ENCODE measurements at places on chromosomes 7 and 10.

GRCh38 chr10:99775850-99776249 lies 6.6 kb upstream of the ABCC2 start:
- DNase-seq: peak; percentile 79

DNA sequence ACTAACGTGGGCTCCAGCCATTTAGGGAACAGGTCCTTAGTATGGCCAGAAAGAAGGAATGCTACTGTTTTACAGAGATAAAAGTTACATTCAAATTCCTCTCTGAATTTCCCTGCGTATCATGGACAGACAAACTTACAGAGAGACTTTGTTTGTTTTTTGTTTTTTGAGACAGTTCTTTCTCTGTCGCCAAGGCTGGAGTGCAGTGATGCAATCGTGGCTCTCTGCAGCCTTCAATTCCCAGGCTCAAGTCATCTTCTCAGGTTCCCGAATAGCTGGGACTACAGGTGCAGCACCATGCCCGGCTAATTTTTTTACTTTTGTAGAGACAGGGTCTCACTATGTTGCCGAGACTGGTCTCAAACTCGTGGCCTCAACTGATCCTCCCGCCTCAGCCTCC lies 64.5 kb upstream of the MPP7 start:
- no peak for DNase-seq

GRCh38 chr7:138295049-138295637 lies 164.9 kb upstream of the TRIM24 start:
- DNase-seq: no peak

DNA sequence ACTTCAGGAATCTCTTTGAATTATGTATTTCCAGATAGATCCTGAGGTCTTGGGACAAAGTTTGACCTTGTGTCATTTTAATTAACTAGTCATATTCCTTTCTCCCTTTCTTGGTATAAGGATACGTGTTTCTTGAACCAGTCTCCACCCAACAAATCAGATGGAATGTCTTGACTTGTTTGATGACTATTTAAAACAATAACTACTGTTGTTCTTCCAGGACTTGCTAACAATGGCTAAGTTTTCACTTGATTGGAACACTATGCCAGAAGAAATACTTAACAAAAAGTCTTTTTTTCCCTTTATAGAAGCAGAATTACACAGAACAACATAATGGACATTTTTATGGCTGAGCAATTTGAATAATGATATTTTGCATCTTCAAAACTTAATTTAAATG lies 43.0 kb upstream of the WIPF3 start:
- no peak for DNase-seq

- no peak for DNase-seq
Measured at GRCh38 chr7:143299346-143299745, 11.2 kb downstream of the CASP2 start.

DNA sequence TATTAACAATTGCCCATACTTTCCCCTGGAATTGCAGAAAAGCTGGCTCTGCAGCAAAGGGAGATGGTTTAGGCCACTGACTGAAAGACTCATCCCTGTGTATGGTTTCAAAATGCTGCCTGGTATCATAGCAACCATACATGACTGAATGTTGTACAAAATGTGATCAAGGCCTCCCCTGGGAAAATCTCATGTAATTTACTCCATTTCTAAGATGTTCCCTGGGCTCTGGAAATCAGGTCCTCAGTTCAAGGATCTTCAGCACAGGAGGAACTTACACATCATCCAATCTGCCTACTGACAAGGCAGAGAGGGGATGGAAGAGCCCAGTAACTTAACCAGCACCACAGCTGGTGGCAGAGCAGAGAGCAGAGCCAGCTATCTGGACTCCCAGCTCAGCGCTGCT lies 111.8 kb downstream of the JAZF1 start:
- peak; percentile 51 for DNase-seq

DNA sequence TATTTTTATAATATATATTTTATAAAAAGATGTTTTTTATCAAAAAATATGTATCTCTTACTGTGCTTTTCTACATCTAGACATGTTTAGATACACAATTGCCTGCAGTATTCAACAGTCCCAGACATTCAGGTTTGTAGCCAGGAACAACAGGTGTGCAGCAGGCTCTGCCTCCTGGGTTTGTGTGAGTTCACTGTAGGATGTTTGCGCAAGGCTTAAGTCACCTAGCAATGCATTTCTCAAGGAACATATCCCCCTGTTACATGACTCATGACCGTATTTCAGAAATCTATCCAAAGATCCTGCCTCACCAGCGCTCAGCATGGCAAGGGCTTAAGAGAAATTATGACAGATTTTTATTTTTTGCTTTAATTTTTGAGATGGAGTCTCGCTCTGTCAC lies 41.5 kb downstream of the PITRM1 start:
- DNase-seq: no peak

GRCh38 chr7:30930621-30931020 lies 19.0 kb downstream of the AQP1 start:
- DNase-seq: no peak

- peak; percentile 1 for DNase-seq
Measured at GRCh38 chr10:124003070-124003419, 90.4 kb downstream of the CHST15 start.

GRCh38 chr7:134931487-134931886 lies 54.8 kb upstream of the AGBL3 start:
- peak; percentile 39 for DNase-seq

DNA sequence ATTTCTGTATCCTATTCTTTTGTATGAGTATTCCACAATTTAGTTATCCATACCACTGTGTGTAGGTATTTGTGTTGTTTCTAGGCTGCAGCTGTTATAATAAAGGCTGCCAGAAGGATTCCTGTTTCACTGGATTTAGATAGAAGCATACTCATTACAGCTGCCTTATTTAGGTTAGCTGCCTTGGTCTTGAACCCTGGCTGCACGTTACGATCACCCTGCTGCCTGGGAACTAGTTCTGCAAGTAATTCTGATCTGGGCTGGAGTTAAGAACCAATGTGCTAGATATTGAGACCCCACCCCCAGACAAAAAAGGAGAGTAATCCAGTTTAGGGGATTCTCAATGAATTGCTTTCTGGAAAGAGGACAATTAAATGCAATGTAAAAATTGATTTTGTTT lies 43.1 kb downstream of the CCDC71L start:
- DNase-seq: no peak

GRCh38 chr7:81770728-81771223 lies 929 bp upstream of the HGF start:
- DNase-seq: no peak

GRCh38 chr7:20194343-20194995 lies 22.7 kb downstream of the MACC1 start:
- DNase-seq: no peak

DNA sequence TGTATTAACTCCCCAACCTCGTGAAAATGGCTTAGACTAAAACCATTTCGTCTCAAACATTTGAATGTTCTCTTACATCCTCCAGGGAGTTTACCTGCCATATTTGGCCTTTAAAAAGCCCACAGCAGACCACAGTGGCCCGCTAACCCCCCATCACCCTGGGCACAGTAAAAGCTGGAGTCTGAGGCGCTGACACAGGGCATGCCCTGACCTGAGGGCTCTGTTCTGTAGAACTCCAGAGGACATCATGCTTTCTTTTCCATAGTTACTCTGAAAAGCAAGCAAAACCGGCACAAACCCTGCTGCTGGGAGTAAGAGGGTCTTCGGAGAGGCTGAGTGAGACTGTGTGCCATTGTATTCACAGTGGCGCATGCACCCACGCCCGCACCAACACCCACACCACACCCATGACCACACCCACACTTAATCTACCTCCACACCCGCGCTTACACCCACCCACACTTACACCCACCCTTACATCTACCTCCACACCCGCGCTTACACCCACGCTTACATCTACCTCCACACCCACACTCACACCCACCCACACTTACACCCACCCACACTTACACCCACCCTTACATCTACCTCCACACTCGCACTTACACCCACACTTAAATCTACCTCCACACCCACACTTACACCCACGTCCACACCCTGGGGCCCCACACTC lies 32.1 kb downstream of the LRRC27 start:
- DNase-seq: peak; percentile 67

- no peak for DNase-seq
Measured at GRCh38 chr7:24455813-24456525, 117.3 kb upstream of the PALS2 start.

DNA sequence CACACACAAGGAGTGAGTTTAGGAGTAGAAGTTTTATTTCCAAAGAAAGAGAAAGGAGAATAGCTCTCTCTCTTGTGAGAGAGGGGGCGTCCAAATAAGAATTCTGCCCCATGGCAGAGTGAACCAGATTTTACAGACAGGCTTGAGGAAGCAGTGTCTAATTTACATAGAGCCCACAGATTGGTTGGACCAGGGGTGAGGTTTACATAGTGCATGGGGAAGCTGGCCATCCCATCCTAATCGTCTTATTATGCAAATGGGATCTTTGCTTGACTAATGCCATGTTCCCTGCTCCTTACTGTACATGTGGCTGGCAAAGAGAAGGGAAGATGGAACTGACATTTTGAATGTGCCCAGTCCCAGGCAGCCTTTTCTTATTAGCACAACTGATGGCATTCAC lies 60.0 kb upstream of the ACSM6 start:
- no peak for DNase-seq

DNA sequence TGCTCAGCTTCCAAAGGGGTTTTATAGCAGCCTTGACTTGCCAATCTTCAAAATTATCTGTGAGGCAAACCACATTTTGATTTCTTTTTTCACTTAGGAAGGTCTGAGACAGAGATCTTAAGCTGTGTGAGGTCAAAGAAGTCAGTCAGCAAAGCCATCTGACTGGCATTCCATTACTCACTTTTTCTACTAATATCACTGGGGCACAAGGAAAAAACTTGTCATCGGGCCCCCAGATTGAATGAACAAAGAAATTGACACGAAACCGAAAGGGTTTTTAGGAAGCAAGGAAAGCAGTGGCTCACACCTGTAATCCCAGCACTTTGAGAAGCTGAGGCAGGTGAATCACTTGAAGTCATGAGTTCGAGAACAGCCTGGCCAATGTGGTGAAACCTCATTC lies 78.5 kb upstream of the FRMD4A start:
- DNase-seq: no peak

GRCh38 chr7:41567031-41567730 lies 135.7 kb downstream of the INHBA start:
- no peak for DNase-seq

DNA sequence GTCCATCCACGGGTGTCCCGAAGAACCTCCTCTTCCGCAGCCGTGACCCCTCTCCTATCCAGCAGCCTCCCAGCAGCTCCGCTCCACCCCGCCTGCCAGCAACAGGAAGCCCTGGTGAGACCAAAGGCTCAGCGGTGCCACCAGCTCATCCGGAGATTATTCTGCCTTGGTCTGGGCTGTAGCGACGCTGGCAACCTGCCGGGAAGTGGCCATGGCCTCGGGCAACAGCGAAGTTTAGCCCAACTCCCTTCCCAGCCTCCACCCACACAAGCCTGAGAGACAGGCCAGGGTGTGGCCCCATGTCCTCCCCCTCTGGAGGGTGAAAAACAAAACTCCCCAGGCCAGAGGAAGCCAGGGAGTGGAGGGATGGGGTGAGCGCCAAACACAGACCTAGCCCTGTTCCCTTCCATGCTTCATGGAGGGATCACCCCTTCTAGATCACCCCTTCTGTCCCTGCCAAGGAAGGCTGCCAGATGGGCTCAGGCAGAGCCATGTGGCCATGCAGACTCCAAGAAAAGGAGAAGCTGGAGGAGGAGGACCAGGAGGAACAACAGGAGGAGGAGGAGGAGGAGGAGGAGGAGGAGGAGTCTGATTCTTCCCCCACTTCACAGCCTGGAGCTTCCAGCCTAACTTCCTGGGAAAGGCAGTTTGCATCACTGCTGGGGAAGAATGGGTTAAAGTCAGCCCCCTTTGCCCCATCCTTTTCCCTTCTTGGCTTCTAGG lies 918 bp downstream of the CALHM2 start:
- peak; percentile 86 for DNase-seq

DNA sequence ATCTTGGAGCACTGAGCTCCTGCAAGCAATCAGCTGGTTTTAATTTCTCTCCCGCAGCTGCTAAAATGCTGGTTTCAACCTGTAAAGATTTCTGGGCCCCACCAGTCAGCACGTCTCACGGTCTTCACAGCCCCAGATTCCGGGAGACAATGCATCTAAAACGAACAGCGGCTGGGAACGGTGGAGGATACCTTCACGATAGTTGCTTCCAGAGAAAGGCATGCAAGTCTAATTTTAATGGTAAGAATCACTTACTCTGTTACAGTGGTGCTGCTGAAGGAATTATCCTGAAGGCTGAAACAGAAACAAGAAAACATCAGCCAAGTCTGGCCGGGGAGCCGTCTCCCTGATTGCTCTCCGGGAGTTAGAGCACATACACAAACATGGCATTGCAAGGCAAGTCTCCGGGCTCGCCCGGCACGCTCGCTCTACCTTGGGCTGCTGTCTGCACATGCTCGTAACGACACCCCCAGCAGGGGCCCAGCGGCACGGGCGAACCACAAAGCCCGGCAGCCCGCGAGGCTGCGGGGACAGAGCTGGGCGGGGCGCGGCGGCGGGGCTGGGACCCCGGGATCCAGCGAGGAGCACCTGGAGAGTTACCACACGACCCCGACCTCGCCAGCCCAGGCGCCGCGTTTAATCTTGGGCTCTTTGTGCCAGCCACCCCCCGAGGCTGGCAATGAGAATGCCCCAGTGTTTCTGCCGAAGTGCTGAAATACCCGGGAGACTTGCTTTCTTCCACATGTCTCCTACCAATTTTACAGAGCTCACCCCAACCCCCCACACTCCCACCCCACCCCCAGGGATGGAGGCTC lies at the start of gene FAM13C:
TSS of gene FAM13C (minus strand) at position 406 of the 815 bp plus-strand sequence. CDS start at position 317, 89 bp downstream.
- DNase-seq: peak; percentile 78

DNA sequence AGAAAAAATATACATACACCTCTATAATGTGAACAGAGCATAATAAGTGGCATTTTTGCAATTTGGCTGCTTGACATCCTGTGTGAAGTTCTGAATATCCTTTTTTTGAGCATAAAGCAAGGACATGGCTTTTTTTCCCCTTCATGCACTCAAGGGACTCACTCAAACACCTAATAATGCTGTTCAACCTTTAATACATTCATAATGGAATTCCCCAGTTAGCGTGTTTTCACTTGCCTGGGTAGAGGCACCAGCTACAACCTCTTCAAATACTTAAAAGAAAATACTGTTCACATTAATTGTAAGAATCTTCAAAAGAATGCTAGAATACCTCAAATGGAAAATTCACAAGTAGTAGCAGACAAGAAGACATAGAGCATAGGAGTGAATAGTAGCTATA lies 316.8 kb downstream of the PCDH15 start:
- DNase-seq: no peak

DNA sequence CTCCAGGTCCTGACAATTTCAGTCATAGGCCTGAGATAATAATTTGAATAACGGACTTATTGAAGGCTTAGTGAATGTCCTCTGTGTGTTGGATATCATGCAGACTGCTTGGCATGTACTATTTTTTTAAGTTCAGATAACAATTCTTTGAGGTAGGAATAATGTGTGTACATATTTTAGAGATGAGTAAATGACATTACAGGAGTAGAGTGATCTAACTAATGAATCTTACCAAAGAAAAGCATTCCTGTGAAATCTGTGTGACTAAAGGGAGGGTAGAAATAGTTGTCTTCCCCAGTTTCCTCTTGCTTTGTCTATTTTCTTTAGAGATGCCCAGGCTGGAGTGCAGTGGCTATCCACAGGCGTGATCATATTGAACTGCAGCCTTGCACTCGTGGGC lies 391.8 kb upstream of the ETV1 start:
- peak; percentile 27 for DNase-seq

GRCh38 chr7:28062197-28062991 lies 118.2 kb downstream of the JAZF1 start:
- peak; percentile 57 for DNase-seq

All from GM03348 (cell line).